Activated CD8-positive, alpha-beta memory T cell treated with anti-CD3 and anti-CD28 coated beads for 1 hour (primary cell): ENCODE measurements at places on chromosomes 6 and 20.

GRCh38 chr20:48181261-48181935, 396.1 kb upstream of the SULF2 start:
- no peak for DNase-seq

- no peak for DNase-seq
Observed at GRCh38 chr6:115064680-115065079, 721.9 kb upstream of the HS3ST5 start.

- DNase-seq: no peak
Observed at GRCh38 chr6:125952764-125953501, 3.6 kb upstream of the HINT3 start.

DNA sequence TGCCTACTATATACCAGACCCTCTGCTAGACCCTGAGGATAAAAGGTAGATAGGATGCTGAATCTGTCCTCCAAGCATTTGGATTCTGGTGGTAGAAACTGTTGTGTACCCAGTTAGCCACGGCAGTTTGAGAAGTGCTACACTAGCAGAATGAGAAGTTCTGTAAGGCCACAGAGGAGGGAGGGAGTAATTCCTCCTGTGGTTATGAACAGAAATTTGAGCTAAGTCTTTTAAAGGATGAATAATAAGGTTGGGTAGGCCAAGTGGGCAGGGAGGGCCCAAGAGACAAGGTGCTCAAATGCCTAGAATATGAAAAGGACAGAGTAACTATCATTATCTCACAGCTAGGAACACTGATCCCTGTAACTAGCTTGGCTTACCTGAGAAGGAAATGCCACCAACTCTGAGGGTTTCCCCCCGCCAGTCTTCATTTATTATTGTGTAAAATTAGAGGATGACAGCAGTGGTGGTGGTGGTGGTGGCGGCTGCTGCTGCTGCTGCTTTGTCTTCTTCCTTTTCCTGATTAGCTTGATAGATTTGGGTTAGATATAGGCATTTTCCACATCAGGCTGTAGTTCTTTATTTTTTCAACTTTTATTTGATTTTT, 243.3 kb downstream of the PRL start:
- DNase-seq: no peak

DNA sequence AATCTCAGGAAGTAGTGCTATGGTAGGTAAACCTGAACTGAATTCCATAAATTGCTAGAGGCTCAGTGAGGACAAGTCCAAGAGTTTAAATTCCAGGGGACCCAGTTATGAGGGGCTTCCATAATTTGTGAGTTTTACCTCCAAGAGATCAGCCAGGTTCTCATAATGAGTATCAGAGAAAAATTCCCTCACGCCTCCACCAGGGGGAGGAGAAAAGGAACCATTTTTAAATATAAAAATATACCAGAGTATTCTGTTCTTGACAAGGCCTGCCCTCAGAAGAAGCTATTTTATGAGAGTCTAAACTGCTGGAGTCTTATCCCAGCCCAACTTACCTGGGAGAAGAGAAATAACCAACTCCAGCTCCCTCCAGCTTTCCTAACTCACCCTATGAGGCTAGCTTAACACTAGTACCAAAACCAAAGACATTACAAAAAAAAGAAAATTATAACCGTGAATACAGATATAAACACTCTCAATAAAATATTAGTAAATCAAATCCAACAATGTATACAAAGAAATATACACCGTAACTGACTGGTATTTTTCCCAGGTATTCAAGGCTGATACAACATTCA, 158.7 kb downstream of the TFAP2A start:
- no peak for DNase-seq

DNA sequence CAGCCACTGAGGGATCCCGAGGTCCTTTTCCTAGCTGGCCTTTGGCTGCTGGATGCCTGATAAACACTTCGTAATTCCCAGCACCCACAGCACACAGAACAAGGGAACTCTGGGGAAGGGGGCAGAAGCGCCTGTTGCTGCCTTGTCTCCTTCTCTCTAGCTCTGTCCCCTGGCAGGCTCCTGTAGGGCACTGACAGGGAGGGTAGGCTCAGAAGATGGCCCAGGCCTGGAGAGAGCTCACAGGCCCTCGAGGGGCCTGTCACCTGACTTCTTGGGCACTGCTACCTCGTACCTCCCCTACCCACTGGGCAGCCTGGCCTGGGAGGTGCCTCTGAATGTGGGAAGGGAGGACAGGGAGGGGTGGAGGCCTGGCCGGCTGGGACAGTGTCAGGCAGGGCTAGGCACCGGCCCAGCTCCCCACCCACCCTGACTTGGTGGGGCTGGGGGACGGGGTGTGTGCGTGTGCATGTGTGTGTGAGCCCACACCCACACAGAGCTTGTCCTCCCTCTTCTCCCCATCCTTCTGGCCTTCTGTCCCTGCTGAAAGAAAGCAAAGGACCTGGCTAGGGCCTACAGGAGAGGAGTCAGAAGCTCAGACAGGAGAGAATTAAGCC, 18.1 kb downstream of the C6orf132 start:
- no peak for DNase-seq

- no peak for DNase-seq
Observed at GRCh38 chr6:15148356-15148946, 97.4 kb upstream of the JARID2 start.
